ENCODE measurements at places on chromosomes 5 and 9.

DNA sequence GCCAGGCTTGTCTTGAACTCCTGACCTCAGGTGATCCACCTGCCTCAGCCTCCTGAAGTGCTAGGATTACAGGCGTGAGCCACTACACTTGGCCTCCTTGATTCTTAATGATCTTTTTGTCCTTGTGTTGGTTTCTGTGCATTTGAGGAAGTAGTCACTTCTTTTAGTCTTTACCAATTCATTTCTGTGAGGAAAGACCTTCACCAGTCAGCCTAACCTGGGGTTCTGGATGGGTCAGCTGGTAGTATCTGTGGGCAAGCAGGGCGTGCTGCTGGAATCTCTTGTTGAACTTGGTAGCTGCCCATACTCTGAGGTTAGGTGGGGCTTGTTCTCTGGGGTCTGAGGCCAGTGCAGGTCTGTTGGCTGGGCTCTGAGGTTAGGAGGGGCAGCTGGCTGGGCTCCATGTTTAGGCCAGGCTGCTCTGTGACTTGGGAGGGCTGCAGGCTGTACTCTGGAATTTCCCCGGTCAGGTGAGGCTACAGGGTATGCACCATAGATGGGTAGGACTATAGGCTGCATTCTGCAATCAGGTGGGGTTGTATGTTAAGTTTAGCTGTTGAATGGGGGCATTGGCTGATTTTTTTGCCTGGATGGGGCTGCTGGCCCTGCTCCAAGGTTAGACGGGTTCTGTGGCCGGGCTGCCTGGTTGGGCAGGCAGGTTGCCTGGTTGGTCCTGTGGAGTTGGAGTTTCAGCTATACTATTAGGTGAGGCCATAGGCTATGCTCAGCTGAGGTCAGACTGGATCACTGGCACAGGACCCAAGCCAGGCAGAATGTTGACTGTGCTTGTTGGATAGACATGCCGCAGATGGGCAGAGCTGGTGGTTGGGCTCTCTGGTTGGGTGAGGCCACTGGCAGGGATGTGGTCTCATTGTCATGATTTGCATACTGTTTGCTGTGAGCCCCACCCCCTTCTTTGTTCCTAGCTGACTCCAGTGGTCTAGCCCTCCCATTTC lies 19.2 kb downstream of the UBAP1 start:
- DNase-seq, result peak; percentile 64

DNA sequence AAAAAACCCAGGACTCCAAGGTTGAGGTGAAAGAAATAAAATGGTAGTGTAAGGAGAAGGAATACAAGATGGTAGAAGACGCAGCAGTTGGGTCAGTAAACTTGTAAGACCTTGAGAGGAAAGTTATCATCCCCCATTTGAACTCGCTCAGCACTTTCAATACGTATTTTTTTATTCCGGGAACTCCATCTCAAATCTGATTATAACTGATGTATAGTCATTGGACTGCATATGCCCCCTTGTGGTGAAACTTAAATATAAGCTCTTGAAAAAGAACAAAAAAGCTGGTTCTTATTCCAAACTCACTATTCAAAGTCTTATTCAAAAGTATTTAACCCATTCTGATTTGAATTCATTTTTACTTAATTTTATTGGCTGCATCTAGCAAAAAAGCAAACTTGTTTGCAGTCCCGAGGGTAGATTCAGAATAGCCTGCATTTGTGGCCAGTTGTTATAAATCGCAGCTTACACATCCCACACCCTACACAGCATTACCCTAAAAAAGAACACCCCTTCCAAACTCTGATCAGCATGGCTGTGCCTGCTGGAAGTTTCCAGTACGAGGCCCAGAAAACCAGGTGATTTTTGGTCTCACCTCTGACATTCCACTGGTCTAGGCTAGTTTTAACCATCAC lies 118.0 kb downstream of the ESM1 start:
- DNase-seq, result peak; percentile 70

DNA sequence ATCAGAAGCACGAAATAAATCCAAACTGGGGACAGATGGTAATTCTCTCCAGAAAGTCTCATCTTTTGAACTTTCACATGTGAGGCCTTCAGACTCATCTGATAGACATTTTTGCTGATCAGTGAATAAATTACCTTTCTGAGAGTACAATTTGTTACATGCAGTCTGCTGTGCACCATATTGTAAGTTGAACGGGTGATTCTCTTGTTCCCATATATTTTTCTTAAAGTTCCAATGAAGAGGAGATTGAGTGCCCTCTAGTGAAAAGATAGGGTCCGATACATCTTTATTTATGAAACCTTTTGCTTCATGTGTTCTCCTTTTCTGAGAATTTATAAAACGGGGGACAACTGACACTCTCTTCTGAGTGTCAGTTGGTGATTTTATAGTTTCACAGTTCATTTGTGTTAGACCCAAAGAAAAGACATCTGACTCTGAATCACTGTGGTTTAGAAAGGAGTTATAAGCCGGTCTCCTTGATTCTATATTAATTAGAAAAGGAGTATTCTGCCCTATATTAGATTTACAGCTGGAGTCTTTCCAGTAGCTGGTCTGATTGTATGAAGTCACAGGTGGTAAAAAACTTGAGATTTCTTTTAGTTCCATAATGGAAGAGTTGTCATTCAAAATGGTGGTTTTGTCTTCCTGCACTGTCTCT lies 30.4 kb downstream of the GNG10 start:
- DNase-seq, result peak; percentile 71

DNA sequence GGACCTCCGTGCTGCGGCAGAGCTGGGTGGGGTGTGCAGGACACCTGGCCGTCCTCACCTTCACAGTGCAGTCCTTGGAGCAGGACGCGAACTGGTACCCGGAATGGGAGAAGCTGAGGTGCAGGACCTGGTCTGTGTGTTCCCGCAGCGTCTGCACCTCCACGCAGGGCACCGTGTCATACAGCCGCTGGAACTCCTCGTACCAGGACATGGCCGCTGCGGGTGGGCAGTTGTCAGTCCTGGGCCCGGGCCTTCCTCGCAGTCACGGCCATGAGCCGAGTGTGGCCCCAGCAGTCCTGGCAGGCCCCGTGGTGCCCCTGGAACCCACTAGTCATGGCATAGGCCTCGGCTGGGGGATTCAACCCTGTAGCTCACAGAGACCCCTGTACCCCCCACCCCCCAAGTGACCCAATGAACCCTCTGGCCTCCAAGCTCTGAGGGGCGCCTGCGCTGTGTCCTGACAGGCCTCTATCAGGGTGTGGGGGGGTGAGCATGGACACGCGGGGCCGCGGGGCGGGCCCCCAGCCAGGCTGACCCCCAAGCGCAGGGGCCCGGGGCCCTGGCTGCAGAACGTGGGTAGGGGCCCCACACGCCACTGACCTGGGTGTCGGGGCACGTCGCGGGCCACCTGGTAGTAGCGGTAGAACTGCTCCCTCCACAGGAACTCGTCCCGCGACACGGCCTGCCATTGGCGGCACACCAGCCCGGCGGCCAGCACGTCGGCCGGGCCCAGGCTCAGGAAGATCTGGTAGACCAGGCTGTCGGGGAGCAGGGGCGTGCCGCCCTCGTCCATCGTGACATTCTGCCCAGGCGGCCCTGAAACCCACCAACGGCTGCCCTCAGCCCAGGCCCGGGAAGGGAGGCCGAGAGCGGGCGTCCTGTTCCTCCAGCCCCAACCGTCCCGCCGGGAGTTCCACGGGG lies 987 bp downstream of the FBXW5 start:
- DNase-seq, result peak; percentile 43

- no peak for DNase-seq
Measured at GRCh38 chr5:111752426-111752965, 4.5 kb downstream of the NREP start.

- DNase-seq, result no peak
Measured at GRCh38 chr9:133063500-133064231, 1.9 kb downstream of the CEL start.

- DNase-seq, result no peak
Measured at GRCh38 chr5:58484505-58484904, 6.7 kb upstream of the GAPT start.

DNA sequence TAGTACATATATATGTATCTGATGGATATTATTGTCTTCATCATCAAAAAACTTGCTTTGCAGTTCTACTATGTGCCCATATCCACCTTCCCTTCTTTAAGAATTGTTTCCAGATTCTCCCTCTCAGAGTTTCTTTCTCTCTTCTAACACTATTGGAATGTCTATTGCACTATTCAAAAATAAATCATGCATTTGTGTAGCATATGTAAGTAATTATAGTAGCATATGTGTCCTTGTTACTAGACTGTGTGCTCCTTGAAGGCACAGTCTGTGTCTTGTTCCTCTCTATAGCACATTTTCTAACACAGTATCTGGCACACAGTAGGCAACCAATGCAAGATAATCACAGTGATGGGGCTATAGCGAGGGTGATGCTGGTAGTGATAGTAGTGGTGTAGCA lies 43.4 kb upstream of the TRIM32 start:
- DNase-seq, result no peak

DNA sequence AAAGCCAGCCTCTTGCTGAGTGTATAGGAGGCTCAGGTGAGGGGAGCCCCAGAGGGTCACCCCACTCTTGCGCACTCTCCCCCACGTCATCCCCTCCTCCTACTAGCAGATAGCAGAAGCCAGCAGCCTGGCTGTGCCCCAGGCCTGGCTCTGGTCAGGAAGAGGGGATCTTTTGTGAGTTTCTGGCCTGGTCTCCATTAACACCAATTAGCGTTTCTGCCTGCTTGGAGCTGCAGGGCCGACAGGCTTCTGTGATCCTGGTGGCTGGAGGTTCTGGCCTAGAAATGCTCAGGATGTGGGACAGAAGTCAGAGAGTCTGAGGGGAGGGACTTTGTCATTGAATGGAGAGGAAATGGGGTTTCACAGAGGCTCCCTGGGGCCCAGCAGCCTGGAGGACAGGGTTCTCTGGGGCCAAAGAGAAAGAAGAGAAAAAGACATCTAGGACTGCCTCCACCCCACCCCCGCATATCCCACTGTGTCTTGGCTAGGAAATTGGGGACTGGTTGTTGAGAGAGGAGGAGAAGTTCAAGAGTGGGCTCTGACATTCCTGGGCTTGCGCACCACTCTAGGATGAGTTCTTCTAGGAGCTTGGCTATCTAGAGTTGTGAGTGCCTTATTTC lies 47.5 kb upstream of the ARAP3 start:
- DNase-seq, result no peak

Measured in hematopoietic multipotent progenitor cell treated with erythropoietin and hydrocortisone succinate and interleukin-3 and kit ligand, for 8 days (in vitro differentiated cells).